ENCODE measurements at places on chromosomes 7 and 10.

GRCh38 chr10:29681676-29682448 is 47.1 kb upstream of the SVIL start:
- peak; percentile 50 for DNase-seq

DNA sequence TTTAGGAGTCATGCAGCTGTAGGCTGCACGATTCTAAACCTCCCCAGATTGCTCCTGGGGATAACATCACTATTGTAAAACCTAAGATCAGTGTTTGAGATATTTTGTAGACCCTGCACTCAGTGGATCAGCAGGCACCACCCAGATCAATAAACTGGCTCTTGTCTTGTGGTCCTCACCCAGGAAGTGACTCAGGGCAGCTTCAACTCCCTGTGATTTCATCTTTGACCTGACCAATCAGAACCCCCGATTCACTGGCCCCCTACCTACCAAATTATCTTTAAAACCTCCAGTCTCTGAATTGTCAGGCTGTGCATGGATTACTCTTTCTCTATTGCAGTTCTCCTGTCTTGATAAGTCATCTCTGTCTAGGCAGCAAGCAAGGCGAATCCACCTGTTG is 25.7 kb downstream of the ARL5B start:
- DNase-seq: no peak

- no peak for DNase-seq
Measured at GRCh38 chr7:41915871-41916270, 213.0 kb upstream of the INHBA start.

DNA sequence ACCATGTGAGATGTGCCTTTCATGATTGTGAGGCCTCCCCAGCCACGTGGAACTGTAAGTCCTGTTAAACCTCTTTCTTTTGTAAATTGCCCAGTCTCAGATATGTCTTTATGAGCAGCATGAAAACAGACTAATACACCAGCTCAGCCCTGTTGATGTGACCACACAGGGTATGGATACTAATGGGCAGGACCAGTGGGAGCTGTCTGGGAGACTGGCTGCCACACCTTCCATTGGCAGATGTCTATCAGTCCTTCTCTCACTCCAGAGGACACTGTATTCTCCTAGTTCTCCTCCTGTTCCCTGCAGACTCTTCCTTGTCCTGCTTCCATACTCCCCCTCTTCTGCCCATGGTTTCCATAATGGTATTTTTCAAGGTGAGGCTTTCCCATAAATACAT is 104.4 kb downstream of the PRLHR start:
- no peak for DNase-seq

- DNase-seq: no peak
Measured at GRCh38 chr7:130384841-130385599, 4.7 kb downstream of the CPA1 start.

Data from femur (tissue), 1 donor.